Ascending aorta (tissue), 2 donors: ENCODE measurements at places on chromosomes 2 and 18.

GRCh38 chr2:65940856-65941255 lies 494.1 kb upstream of the MEIS1 start:
- no peaks in the 10 kb centered on the region for H3K36me3 ChIP-seq
- no peak overlapping the region for H3K27ac ChIP-seq
- no peaks in the 10 kb centered on the region for H3K27me3 ChIP-seq
- DNase-seq: no peak

- DNase-seq: no peak
- H3K27ac ChIP-seq: no peak overlapping the region
- H3K4me1 ChIP-seq: no peaks in the 10 kb centered on the region
- no peaks in the 10 kb centered on the region for H3K27me3 ChIP-seq
- H3K4me3 ChIP-seq: no peak overlapping the region
- H3K36me3 ChIP-seq: no peaks in the 10 kb centered on the region
These were observed 20.7 kb downstream of the TOGARAM2 start for GRCh38 chr2:29001806-29002205.

GRCh38 chr2:172484253-172484652 lies 56.9 kb downstream of the ITGA6 start:
- H3K36me3 ChIP-seq: peaks cover 25% of the 10 kb centered on the region
- DNase-seq: no peak
- H3K27ac ChIP-seq: no peak overlapping the region
- no peaks in the 10 kb centered on the region for H3K27me3 ChIP-seq
- H3K4me1 ChIP-seq: no peaks in the 10 kb centered on the region
- H3K4me3 ChIP-seq: no peak overlapping the region

GRCh38 chr2:153476816-153477635 lies 1.5 kb downstream of the RPRM start:
- H3K27me3 ChIP-seq: no peaks in the 10 kb centered on the region
- H3K27ac ChIP-seq: no peak overlapping the region
- no peak for DNase-seq
- H3K36me3 ChIP-seq: no peaks in the 10 kb centered on the region
- peaks cover 4% of the 10 kb centered on the region for H3K4me1 ChIP-seq

GRCh38 chr18:10169064-10169562 lies 255.3 kb downstream of the VAPA start:
- no peak overlapping the region for H3K4me3 ChIP-seq
- no peaks in the 10 kb centered on the region for H3K36me3 ChIP-seq
- no peak overlapping the region for H3K27ac ChIP-seq
- no peak for DNase-seq
- H3K4me1 ChIP-seq: no peaks in the 10 kb centered on the region
- no peaks in the 10 kb centered on the region for H3K27me3 ChIP-seq

DNA sequence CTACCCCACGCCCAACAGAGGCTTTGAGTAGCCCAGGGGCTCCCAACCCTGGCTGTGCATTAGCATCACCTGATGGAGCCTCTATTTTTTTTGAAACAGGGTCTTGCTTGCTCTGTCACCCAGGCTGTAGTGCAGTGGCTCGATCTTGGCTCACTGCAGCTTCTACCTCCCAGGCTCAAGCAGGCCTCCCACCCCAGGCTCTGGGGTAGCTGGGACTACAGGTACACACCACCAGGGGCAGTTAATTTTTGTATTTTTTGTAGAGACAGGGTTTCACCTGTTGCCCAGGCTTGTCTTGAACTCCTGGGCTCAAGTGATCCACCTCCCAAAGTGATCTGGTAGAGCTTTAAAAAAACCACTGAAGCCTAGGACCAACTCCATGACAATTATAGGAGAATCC lies 394.8 kb upstream of the ATP5MC3 start:
- H3K27ac ChIP-seq: no peak overlapping the region
- no peaks in the 10 kb centered on the region for H3K27me3 ChIP-seq
- H3K4me1 ChIP-seq: no peaks in the 10 kb centered on the region
- DNase-seq: no peak
- no peak overlapping the region for H3K4me3 ChIP-seq

- no peaks in the 10 kb centered on the region for H3K4me1 ChIP-seq
- H3K4me3 ChIP-seq: no peak overlapping the region
- no peaks in the 10 kb centered on the region for H3K27me3 ChIP-seq
- no peak overlapping the region for H3K27ac ChIP-seq
These were observed 306.2 kb upstream of the KCNJ3 start for GRCh38 chr2:154392256-154392655.

DNA sequence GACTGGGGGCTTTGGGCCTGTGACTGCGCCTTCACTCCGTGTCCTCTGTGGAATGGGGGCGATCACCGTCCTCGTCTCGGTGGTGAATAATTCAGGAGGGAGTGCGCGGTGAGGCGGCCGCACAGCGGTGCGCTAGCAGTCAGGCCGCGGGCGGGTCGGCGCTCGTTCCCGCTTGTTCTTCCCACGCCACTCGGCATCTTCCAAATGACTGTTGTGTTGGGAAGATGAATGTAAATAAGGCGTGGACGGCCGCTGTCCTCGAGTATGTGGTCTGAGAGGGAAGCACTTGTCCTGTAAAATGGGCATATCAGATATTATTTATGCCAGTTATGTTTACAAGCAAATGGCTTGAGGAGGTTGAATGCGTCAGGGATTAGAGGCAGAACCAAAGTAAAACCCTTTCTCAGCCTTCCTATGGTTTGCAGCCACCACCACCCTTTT lies 608 bp upstream of the VPS4B start:
- H3K36me3 ChIP-seq: peaks cover 9% of the 10 kb centered on the region
- H3K27ac ChIP-seq: peak overlapping the region; percentile 92
- H3K4me3 ChIP-seq: peak overlapping the region; percentile 94

DNA sequence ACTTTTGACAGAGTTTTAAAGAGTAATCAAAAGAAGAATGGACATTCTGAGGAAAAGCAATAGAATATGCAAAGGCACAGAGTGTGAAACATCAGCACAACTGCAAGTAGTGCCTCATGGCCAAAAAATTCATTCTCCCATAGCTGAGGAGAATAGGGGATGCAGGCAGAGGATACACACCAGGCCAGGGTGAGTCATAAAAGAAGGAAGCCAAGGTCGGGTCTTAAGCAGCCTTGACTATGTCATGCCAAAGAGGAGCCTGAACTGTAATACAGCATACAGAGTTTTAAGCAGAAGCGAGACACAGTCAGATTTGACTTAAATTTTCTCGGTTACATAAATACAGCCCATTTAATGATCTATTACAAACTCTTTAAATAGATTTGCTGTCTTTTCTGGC lies 165.0 kb downstream of the LNPK start:
- H3K36me3 ChIP-seq: no peaks in the 10 kb centered on the region
- no peaks in the 10 kb centered on the region for H3K27me3 ChIP-seq
- H3K4me3 ChIP-seq: no peak overlapping the region
- H3K4me1 ChIP-seq: peaks cover 12% of the 10 kb centered on the region
- H3K27ac ChIP-seq: no peak overlapping the region
- no peak for DNase-seq

DNA sequence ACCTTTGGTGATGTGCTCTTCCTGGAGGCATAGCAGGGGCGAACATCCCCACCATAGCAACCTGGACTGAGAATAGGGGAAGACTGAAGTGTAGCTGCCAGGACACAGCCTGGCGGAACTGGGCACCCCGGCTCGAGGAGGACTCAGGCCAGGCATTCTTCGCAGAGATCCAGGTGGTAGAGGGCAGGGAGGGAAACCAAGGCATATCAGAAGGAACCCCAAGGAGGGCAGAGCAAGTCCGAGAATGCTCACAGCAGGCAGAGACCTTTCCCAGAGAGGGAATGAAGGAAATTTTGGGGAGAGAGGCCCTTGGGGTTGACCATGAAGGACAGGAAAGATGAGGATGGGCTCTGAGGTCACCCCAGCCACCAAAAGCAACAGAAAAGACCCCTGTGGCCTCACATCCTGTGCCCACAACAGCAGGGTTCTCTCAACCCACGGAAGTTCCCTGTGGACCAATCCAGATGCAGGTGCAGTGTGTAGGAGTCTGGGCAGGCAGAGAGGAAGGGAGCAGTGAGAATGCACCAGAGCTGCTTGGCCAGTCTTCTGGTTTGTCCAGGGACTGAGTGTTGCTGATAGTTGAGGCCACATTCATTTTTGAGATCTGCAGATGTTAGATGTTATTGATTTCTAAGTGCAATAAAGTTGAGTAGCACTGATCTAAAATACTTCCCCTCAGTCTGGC lies 136.9 kb downstream of the PXDN start:
- no peak overlapping the region for H3K27ac ChIP-seq
- H3K27me3 ChIP-seq: no peaks in the 10 kb centered on the region
- H3K36me3 ChIP-seq: no peaks in the 10 kb centered on the region
- H3K4me3 ChIP-seq: no peak overlapping the region
- DNase-seq: no peak

DNA sequence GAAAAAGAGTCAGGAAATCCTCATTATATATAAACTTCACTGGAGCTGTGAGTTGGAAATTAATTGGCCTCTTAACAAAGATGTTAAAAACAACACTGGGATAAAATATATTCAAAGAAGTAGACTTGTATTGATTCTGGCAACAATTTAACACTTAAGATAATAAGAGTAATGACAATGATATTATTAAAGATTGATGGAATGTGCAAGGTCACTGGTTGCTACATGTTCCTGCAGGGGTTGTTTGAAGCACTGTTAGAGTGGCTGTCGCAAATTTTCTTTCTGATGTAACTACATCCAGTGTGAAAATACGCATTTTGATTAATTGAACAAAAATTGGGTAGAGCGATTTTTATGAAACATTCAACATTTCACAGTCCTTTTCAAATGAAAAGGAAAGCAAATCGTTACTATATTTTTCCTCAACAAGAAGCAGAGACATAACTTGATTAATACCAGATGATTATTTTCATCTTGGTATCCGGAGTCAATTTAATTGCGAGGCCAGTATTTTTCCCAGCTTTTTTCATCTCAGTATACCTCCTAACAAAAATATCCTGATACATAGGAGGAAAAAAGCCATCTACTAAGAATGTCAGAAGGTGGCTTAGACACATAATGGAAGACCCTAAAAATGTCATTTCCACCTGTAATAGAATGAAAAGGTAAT lies 6.1 kb downstream of the PTGR3 start:
- no peak overlapping the region for H3K4me3 ChIP-seq
- no peak for DNase-seq
- H3K27me3 ChIP-seq: no peaks in the 10 kb centered on the region
- H3K36me3 ChIP-seq: no peaks in the 10 kb centered on the region

- H3K4me3 ChIP-seq: no peak overlapping the region
- H3K27me3 ChIP-seq: no peaks in the 10 kb centered on the region
- DNase-seq: no peak
- no peaks in the 10 kb centered on the region for H3K4me1 ChIP-seq
- H3K36me3 ChIP-seq: peaks cover 54% of the 10 kb centered on the region
- H3K27ac ChIP-seq: no peak overlapping the region
These were observed 50.8 kb downstream of the EPG5 start for GRCh38 chr18:45916302-45916701.

DNA sequence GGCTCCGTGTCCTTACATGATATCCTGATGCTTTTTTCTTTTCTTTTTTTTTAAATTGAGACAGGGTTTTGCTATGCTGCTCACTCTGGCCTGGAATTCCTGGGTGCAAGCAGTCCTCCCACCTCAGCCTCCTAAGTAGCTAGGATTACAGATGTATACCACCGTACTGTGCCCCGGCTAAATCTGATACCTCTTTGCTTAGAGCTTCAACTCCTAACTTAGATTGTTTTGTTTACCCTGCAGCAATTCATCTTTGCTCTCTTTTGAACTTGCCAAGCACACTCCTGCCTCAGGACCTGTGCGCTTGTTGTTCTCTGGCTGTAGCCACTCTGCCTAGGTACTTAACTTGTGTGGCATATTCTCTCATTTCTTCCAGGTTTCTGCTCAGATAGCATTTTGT lies 24.5 kb downstream of the RAB10 start:
- no peak overlapping the region for H3K4me3 ChIP-seq
- peaks cover 6% of the 10 kb centered on the region for H3K4me1 ChIP-seq
- no peak overlapping the region for H3K27ac ChIP-seq
- no peak for DNase-seq

GRCh38 chr2:176585791-176586190 lies 316.5 kb downstream of the MTX2 start:
- no peaks in the 10 kb centered on the region for H3K27me3 ChIP-seq
- H3K4me3 ChIP-seq: no peak overlapping the region
- no peak for DNase-seq
- no peaks in the 10 kb centered on the region for H3K4me1 ChIP-seq
- no peak overlapping the region for H3K27ac ChIP-seq
- no peaks in the 10 kb centered on the region for H3K36me3 ChIP-seq

DNA sequence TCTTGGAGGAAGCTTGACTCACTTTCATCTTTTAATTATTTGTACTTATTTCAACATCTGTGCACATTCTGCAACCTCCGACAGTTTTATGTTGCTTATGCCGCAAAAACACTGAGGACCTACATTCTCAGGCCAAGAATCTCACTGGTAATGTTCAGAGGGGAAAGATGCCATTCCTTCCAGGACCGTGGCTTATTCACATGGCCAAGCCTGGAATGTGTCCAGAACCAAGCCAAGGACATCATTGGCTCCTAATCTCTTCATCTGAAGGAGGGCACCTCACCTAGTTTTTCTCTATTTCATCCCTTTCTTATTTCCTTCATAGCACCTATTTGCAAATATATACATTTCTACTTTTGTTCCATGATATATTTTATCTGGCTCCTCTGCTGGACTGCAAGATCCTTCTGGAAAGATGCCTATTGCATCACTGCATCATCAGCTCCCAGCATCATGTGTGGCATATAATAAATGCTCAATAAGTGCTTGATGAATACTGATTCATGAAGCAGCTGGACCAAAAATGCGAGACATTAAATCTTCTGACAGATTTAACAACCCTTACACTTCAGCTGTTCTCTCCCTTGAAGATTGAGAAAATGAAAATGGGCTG lies 377.1 kb downstream of the TNS1 start:
- no peak overlapping the region for H3K27ac ChIP-seq
- no peaks in the 10 kb centered on the region for H3K36me3 ChIP-seq
- H3K4me3 ChIP-seq: no peak overlapping the region
- peaks cover 5% of the 10 kb centered on the region for H3K4me1 ChIP-seq

- no peak overlapping the region for H3K27ac ChIP-seq
- peaks cover 12% of the 10 kb centered on the region for H3K4me1 ChIP-seq
- H3K4me3 ChIP-seq: no peak overlapping the region
- no peaks in the 10 kb centered on the region for H3K27me3 ChIP-seq
These were observed 43.6 kb downstream of the SPRED2 start for GRCh38 chr2:65388596-65389390.

- no peaks in the 10 kb centered on the region for H3K27me3 ChIP-seq
- H3K27ac ChIP-seq: no peak overlapping the region
- no peak overlapping the region for H3K4me3 ChIP-seq
- H3K36me3 ChIP-seq: no peaks in the 10 kb centered on the region
- no peak for DNase-seq
- H3K4me1 ChIP-seq: no peaks in the 10 kb centered on the region
These were observed 22.7 kb downstream of the KATNAL2 start for GRCh38 chr18:46939998-46940571.

- H3K27ac ChIP-seq: no peak overlapping the region
- peaks cover 13% of the 10 kb centered on the region for H3K36me3 ChIP-seq
- H3K27me3 ChIP-seq: no peaks in the 10 kb centered on the region
These were observed 15.1 kb downstream of the ITM2C start for GRCh38 chr2:230879891-230880290.

DNA sequence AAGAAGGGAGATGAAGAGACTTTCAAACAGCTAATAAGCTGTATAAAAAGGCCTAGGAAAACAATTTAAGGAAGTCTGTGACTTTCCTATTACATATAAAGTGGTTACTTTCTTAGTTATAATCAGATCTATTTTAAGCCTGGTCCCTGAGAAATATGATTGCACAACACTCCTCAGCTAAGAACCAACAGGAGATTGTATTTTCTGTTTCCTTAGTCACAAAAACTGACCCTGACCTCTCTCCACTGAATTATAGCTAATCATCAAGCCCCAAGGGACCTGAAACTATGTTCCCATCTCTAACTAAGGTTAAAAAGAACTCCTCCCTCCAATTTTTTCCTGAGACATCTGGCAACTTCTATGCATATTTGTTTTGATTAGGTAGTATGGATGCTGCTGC lies 106.9 kb downstream of the ROCK1 start:
- H3K4me1 ChIP-seq: peaks cover 18% of the 10 kb centered on the region
- DNase-seq: no peak
- H3K4me3 ChIP-seq: peak overlapping the region; percentile 8
- H3K27ac ChIP-seq: peak overlapping the region; percentile 79
